Lung (tissue), 17 donors: ENCODE measurements at places on chromosomes 7 and 10.
A peak's percentile ranks its signal among the peaks of the same experiment; 100 is the strongest.

GRCh38 chr7:18356191-18356645, 139.3 kb upstream of the HDAC9 start:
- H3K36me3 ChIP-seq = no peaks in the 10 kb centered on the region
- DNase-seq = no peak
- H3K4me3 ChIP-seq = no peak overlapping the region
- peak overlapping the region; percentile 16 for H3K27ac ChIP-seq
- H3K4me1 ChIP-seq = no peaks in the 10 kb centered on the region

DNA sequence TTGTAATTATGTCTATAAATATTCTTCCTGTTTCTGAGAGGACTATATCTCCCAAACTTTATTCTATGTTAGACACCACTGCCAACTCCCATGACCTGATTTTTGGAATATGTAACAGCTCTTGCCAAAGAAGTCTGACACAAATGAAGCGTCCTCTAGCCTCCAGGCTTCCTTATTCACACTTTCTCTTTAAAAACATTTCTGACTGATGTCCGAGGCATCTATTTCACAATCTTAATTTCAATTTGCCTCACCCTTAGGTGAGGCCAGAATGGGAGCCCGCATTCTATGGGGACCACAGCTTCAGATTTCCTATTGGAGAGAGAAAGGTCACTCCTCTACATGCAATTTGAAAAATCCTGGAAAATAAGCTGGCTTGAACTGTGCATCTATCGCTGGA, 873.2 kb downstream of the GATA3 start:
- no peak for DNase-seq
- no peaks in the 10 kb centered on the region for H3K4me1 ChIP-seq
- H3K36me3 ChIP-seq = no peaks in the 10 kb centered on the region
- no peaks in the 10 kb centered on the region for H3K27me3 ChIP-seq
- H3K27ac ChIP-seq = no peak overlapping the region

DNA sequence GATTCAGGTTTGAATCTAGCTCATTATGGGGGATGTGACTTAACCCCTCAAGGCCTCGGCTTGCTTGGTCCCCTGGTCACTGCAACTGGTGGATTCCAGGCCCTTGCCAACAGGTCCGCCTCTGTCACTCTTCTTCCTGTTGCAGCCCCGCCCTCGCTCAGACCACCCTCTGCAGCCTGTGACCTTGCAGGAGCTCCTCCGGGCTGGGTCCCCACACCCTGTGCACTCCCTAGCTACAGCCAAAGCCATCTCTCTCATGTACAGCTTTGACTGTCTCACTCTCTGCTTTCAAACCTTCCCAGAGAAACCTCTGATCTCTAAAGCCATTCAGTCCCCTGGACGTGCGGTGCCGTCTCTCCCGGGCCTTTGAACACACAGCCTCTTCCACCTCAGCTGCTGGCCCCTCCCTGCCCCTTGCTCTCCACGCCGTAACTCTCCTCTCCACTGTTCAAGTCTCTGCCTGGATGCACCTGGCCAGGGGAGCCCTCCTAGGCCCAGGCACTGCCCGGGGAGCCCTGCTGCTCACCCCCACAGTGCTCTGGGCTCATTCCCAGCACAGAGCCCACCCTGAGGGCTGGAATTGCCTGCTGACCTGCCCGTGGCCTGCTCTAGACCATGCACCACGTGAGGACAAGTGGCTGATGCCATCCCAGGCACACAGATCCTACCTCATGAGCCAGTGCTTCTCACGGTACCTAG, 485.8 kb upstream of the FOXK1 start:
- no peak overlapping the region for H3K4me3 ChIP-seq
- peaks cover 7% of the 10 kb centered on the region for H3K4me1 ChIP-seq
- H3K27ac ChIP-seq = no peak overlapping the region
- no peaks in the 10 kb centered on the region for H3K27me3 ChIP-seq
- peaks cover 3% of the 10 kb centered on the region for H3K36me3 ChIP-seq
- DNase-seq = no peak

- H3K36me3 ChIP-seq = no peaks in the 10 kb centered on the region
- no peaks in the 10 kb centered on the region for H3K27me3 ChIP-seq
- DNase-seq = peak; percentile 78
Observed at GRCh38 chr7:48299580-48300169, 128.4 kb downstream of the ABCA13 start.

GRCh38 chr10:84391326-84391725, 62.9 kb downstream of the CCSER2 start:
- no peaks in the 10 kb centered on the region for H3K4me1 ChIP-seq
- H3K27me3 ChIP-seq = no peaks in the 10 kb centered on the region
- H3K36me3 ChIP-seq = no peaks in the 10 kb centered on the region

- no peak for DNase-seq
- H3K4me1 ChIP-seq = peaks cover 4% of the 10 kb centered on the region
- H3K4me3 ChIP-seq = no peak overlapping the region
- H3K27ac ChIP-seq = peak overlapping the region; percentile 82
- no peaks in the 10 kb centered on the region for H3K27me3 ChIP-seq
Observed at GRCh38 chr10:71694567-71694968, 25.0 kb downstream of the C10orf105 start.

- H3K4me3 ChIP-seq = no peak overlapping the region
- no peaks in the 10 kb centered on the region for H3K27me3 ChIP-seq
- DNase-seq = peak; percentile 77
- H3K36me3 ChIP-seq = peaks cover 31% of the 10 kb centered on the region
- H3K4me1 ChIP-seq = peaks cover 53% of the 10 kb centered on the region
Observed at GRCh38 chr10:71748671-71749191, 24.6 kb downstream of the VSIR start.

DNA sequence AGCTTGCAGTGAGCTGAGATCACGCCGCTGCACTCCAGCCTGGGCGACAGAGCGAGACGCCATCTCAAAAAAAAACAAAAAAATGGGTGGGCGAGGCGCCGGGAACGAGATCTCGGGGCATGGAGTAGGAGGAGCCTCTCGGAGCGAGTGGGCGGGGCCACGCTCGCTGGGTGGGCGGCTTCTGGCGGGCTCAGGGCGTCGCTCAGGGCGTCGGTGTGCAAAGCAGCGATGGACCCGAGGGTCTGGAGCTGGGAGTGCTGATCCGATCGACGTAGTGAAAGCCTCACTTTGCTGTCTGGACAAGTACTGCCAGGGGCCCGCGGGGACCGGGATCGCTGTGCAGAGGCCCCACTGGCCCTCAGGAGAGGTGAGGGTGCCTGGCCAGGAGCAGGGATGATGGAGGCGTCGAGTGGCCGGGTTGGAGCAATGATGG, 22.6 kb upstream of the AMZ1 start:
- H3K36me3 ChIP-seq = no peaks in the 10 kb centered on the region
- no peaks in the 10 kb centered on the region for H3K27me3 ChIP-seq
- DNase-seq = no peak
- no peak overlapping the region for H3K27ac ChIP-seq
- H3K4me1 ChIP-seq = peaks cover 11% of the 10 kb centered on the region

DNA sequence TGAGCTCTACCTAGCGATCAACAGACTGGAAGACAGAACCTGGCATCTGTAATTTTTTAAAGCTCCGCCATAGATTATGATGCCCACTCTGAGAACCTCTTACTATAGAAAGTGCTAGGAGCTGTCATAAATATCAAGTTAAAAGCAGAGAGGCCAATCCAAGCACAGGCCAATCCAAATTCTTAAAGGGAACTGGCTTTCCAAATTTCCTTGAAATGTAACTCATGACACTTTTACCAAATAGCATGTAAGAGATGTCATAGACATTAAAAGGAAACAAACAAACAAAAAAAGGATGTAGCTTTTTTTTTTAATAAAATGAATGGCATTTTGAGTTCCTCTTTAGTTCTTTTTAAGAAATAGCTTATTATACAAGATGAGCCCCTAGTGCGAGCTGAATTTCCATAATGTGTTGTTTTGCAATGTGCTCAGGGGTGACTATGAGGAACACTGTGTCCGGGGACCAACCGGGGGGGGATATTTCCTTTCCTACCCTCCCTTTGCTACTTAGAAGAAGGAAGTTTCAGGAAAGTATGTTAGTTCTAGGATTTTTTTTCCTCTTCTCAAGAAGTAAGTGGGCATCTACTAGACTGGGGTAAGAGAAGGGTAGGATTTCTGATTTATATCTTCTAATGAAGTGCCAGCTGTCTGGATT, 23.7 kb upstream of the MRC1 start:
- H3K4me3 ChIP-seq = no peak overlapping the region
- H3K27me3 ChIP-seq = no peaks in the 10 kb centered on the region
- no peaks in the 10 kb centered on the region for H3K36me3 ChIP-seq
- H3K4me1 ChIP-seq = peaks cover 8% of the 10 kb centered on the region

GRCh38 chr7:146636581-146636980, 520.0 kb downstream of the CNTNAP2 start:
- no peaks in the 10 kb centered on the region for H3K36me3 ChIP-seq
- H3K27me3 ChIP-seq = no peaks in the 10 kb centered on the region
- no peak overlapping the region for H3K27ac ChIP-seq
- no peak overlapping the region for H3K4me3 ChIP-seq

DNA sequence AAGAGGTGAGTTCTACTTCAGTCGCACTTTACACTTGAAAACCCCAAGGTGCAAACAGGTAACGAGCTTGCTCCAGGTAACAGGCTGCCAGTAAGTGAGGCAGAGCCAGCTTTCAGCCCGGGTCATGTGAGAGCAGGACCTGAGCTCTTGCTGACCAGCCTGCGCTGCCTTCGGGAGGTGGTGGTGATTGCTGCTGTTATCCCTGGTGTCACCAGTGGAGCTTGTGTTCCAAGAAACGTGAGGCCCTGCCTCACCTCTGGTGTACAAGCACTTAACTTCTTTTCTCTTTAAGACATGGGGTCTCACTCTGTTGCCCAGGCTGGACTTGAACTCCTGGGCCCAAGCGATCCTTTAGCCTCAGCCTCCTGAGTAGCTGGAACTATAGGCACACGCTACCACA, 265.0 kb downstream of the CELF2 start:
- peaks cover 26% of the 10 kb centered on the region for H3K36me3 ChIP-seq
- no peak for DNase-seq
- no peak overlapping the region for H3K4me3 ChIP-seq
- no peak overlapping the region for H3K27ac ChIP-seq

GRCh38 chr10:83909001-83909400, 230.3 kb upstream of the GHITM start:
- H3K4me1 ChIP-seq = no peaks in the 10 kb centered on the region
- H3K27me3 ChIP-seq = no peaks in the 10 kb centered on the region
- H3K36me3 ChIP-seq = no peaks in the 10 kb centered on the region
- H3K4me3 ChIP-seq = no peak overlapping the region
- DNase-seq = no peak
- H3K27ac ChIP-seq = no peak overlapping the region

DNA sequence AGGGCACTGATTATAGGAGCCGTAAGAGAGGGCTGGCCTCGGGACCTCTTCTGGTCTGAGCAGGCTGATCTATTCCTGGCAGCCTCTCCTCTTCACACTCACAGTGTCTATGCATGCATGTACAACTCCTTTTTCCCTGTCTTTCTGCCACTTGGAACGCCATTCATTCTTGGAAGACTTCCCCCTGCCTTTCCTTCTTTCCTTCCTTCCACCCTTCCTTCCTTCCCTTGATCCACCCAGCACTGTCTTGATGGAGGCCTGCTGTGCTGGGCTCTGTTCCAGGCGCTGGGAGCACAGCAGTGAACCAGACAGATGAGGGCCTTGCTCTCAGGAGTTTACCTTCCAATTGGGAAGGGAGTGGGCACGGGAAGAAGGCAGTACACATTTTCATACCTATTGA, 114.8 kb downstream of the SH3PXD2A start:
- peak; percentile 54 for DNase-seq
- peaks cover 3% of the 10 kb centered on the region for H3K36me3 ChIP-seq
- H3K27me3 ChIP-seq = no peaks in the 10 kb centered on the region
- H3K27ac ChIP-seq = no peak overlapping the region
- no peak overlapping the region for H3K4me3 ChIP-seq

DNA sequence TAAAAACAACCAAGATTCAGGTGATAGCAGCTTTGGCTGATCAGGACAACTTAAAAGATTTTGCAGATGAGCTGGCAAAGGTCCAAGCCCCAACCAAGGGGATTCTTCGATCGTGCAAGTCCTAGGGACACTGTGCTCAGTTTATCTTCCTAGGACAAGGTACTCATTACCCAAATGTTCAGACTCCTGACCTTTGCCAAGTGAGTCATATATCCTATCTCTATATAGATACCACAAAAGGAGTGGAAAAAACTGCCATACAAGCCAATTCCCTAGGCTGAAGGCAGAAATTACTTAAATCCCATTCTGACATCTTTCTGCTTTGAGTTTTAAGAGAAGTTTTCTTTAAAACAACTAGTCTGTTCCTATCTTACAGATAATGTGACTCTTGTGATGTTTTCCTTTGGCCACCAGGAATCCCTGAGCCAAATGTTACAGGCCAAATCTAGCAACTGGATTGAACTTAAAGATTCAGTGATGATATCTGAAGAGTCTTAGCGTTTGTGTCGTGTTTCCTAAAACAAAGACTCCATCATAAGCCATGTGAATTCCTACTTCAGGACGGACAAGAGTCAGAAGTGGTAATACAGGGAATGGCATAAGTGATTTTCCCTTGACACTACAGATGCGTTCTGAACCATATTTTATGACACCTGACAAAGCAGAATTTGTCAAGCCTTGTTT, 142.6 kb upstream of the ASAH2 start:
- DNase-seq = no peak
- H3K27me3 ChIP-seq = no peaks in the 10 kb centered on the region
- H3K36me3 ChIP-seq = no peaks in the 10 kb centered on the region
- no peak overlapping the region for H3K4me3 ChIP-seq
- peaks cover 6% of the 10 kb centered on the region for H3K4me1 ChIP-seq

- H3K27ac ChIP-seq = no peak overlapping the region
- no peaks in the 10 kb centered on the region for H3K4me1 ChIP-seq
- no peak overlapping the region for H3K4me3 ChIP-seq
Observed at GRCh38 chr10:48193556-48193955, 80.9 kb downstream of the FRMPD2 start.
